ENCODE measurements at places on chromosomes 1 and 21.

GRCh38 chr21:40717028-40717427 lies 129.9 kb downstream of the DSCAM start:
- no peak for DNase-seq

DNA sequence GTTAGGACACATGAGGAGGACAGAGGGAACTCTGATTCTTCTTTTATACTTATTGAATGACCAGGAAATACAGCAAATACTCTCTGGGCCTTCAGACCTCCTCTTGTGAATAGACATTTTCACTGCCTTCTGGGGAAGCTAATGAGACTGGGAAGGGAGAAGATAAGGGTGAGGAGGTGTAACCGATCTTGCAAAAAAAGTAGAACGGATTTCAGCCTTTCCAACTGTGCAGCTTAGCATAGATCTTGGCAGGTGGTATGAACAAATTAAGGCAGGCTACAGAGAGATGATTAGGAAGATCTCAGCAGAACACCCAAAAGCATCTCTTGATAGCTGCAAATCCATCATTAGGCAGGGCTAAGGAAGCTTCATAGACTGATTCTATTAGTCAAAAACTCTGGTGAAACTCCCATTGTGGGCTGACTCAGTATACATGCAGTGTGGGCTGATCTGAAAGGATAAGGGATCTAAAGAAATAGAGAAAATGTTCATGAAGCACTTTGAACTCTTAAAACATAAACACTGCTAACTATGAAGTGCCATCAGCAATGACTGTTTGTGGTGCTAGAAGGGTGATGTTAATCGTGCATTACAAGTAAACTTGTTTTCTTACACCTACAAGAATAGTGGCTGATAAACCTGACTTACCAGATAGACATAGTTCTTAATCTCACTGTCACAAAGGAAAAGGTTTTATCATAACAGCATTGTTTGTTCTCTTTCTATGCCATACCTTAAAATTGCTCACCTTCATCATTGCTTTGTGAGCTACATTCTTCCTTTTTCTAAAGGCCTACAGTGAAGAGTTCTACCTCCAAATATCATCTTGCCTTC lies 85.5 kb upstream of the PALMD start:
- peak; percentile 28 for DNase-seq

DNA sequence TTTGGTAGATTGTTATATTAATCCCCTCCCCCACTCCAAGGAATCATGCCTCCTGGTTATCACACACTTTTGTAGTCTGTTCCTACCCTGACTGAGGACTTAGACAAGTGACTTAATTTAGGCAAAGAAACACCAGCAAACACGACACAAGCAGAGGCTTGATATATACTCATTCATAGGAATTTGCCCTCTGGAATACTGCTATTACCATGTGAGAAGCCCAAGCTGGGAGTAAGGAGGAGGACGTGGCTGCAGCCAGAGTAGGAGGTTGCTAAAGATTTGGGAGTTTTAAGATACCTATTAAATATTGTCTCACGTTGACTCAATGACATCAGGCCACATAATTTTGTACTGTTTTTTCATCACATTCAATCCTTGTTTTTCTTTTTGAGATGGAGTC lies 100.2 kb downstream of the LRRC53 start:
- no peak for DNase-seq

GRCh38 chr1:5651964-5652821 lies 340.0 kb downstream of the NPHP4 start:
- no peak for DNase-seq

DNA sequence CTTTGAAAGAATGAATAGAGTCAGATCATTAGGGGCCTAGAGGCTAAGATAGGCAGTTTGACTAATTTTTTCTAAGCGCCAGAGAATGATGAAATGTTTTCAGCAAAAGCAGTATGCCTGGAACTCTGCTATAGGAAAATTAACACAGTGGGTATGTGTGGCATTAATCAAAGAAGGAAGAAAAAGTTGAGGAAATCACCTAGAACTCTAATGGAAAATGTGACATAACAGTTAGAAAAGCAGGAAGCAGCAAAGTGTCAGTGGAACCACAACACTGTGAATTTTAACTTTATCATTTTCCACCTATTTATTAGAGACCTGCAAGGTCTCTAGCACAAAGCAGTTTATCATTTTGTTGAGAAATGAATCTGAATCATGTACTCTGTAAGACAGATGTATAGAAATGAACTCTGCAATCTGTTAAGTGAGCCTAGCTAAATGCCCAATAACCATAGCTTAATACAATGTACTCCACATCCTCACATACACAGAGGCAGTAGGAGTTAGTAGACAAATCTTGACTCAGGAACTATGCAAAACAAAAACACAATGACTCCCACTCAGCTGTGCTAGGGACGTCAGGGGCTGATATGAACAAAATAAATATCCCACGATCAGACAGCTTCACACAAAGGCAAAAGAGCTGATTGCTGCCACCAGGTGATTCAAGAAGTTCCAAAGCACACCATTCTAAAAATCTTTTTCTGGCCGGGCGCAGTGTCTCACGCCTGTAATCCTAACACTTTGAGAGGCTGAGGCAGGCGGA lies 500.7 kb upstream of the NFIA start:
- DNase-seq: no peak

DNA sequence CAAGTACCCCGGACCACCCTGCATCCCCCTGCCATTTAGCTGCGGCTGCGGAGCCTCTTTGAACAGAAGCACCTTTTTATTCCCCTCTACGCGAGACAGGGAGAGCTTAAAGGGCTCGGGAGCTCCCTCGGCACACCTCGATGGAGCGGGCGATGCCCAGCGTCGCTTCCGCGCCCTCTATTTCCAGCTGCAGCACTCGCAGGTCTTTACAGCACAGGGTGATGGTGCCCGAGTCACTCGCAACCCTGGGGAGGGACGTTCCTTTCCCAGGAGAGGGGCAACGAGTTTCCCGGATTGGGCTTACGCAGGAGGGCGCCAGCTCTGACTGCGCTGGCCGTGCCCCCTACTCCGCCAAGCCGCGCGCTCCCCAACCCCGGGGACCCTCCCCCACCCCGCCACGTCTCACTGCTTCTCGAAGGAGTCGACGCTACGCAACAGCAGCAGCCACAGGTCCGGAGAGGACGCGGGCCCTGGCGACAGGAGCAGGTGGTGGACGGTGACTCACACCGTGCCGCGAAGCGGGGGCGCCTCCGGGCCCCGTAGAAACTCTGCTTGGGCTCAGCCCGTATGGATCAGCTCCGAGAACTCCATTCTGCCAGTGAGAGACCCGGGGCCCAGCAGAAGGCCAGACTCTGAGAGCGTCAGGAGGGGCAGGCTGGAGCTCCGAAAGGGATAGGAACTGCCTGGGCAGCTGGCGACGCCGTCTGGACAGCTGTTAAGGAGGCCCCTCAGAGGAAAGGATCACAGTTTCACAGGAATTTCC lies 5.8 kb upstream of the FAM167B start:
- DNase-seq: peak; percentile 69

- no peak for DNase-seq
Observed at GRCh38 chr1:179445593-179445992, 79.8 kb downstream of the AXDND1 start.
